ENCODE measurements at places on chromosomes 16 and 17.

GRCh38 chr17:77131904-77132303, 8.9 kb upstream of the SEC14L1 start:
- no peak for DNase-seq

- no peak for DNase-seq
Observed at GRCh38 chr17:69402052-69402451, 12.4 kb upstream of the MAP2K6 start.

GRCh38 chr16:19132898-19133297, 19.1 kb downstream of the ITPRIPL2 start:
- no peak for DNase-seq

DNA sequence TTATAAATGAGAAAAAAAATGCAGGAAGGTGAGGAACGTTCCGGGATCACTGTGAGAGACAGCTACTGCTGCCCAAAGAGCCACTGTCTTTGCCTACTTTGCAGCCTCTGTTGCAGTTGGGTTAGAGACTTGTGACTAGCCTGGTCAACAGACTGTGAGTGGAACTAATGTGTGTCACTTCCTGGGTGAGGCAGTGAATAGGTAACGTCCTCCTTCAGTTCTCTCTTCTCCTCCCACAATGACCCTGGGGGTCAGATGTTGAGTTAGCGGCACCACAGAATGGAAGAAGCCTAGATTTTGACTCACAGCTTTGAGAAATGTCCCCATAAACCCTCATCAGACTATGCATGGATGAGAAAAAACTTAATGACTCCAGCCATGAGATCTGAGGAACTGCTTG, 5.2 kb downstream of the C16orf46 start:
- DNase-seq = no peak

GRCh38 chr16:13205352-13205751, 304.0 kb downstream of the SHISA9 start:
- DNase-seq = no peak

DNA sequence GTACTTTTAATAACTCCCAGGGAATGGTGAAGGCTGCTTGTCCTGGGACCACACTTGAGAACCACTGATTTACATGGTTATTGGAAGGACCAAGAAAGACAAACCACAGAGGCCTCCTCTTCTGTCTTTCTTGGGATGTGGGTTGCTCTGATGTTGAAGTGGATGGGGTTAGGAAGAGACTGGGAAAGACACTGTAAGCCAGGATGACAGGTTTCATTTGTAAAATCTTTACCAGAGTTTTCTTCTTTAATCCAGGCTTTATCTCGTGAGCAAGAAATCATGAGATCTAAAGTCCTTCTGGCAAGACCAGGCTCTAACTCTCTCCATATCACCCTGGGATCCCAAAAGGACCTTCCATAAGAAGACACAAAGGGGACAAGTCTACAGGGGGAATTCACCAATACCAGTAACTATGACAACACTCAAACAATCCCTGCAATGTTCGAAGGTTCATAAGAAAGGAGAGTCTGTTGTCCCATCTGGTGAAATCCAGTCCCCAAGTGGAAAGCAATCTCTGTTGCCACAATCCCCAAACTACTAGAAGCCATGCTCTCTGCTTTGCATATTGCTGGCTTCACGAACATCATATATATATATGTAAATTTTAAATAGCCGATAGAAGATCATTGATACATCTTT, 44.8 kb upstream of the CDRT4 start:
- DNase-seq = no peak

GRCh38 chr16:65991149-65991701, 375.3 kb upstream of the CDH5 start:
- no peak for DNase-seq

GRCh38 chr17:42333053-42333452, 44.8 kb downstream of the STAT5A start:
- DNase-seq = no peak

DNA sequence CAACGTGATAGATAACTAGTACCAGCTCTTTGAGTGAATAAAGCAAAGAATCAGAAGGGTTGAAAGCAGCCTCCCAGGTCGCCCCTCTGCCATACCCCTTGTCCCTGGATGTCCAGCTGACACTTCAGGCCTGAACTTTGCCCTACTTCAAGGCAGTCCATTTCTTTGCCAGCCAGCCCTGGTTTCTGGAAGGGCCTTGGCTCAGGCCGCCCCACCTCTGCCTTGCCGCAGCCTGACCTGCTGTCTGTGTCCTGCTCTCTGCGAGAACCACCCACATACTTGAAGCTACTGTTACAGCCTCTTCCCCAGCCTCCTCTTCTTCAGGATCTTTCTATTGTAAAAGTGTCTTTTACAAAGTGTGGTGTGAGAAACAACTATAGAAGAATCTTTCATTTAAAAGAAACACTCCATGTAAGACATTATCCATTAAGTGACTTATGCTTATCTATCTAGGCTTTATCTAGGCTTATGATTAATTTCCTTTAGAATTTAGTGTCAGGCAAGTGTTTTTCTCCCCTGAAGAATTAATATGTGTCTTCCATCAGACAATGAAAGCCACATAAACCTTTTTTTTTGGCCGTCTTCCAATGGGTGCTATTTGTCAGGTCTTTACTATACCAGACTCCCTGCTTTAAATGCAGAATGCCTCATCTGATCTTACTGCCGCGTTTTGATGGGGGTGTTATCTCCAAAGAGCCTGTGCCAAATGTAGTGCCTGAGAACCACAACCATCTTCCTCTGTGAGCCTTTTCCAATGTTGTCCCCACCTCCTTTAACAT, 133.9 kb downstream of the SOCS1 start:
- DNase-seq = peak; percentile 68
